SK-N-SH (cell line): ENCODE measurements at places on chromosomes 6 and 20.
A peak's percentile ranks its signal among the peaks of the same experiment; 100 is the strongest.

- DNase-seq, result peak; percentile 95
These were observed 4.1 kb upstream of the ZNF512B start for GRCh38 chr20:63973636-63974401.

GRCh38 chr20:6651016-6651415 is 116.5 kb upstream of the BMP2 start:
- no peak for DNase-seq

- DNase-seq, result no peak
These were observed 237.3 kb downstream of the CLVS2 start for GRCh38 chr6:123233336-123233735.

- peak; percentile 53 for DNase-seq
These were observed 4.5 kb upstream of the TNXB start for GRCh38 chr6:32113386-32114352.

- no peak for DNase-seq
These were observed 66.1 kb upstream of the GLP1R start for GRCh38 chr6:38982470-38982869.

DNA sequence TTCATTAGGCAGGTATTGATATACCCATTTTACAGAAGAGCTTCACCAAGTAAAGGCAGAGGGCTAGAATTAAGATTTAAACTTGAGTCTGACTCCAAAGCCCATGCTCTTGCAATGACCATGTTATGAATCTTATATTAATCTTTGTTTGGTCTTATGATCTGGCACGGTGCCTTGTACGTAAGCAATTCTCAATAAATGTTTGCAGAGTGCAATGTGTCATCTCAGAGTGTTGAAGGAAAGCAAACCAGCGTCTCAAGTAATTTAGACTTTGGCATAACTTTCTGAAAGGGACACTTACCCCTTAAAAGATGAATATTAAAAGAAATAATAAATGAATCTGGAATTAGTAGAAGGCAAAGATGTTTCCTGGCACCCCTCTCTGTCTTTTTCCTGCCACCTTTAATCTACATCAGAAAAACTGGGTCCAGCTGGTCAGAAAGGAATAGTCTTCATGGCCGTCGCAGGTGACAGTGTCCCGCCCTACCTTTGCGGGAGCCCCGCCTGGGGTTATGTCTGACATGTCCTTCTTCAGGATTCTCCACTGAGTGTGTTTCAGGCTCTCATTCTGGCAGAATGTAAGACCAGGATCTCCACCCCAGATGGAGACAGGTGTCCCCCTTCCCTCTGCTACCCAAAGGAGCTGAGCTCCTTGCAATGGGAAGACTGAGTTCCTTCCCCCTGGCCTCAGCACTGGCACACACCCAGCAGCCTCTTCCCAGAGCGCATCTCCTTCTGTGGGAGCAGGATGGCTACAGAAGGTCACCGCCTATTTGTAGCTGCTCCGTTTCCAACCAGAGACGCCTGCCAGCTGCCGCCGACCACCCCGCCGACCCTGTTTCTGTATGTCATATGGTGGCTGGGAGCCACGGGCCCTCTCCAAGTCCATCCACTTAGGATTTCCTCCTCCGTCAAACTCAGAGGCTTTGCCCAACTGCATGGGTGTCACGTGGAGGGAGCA is 266.3 kb upstream of the ECI2 start:
- DNase-seq, result no peak

GRCh38 chr20:25015986-25016385 is 23.4 kb upstream of the APMAP start:
- no peak for DNase-seq
